GM12891 (cell line): ENCODE measurements at places on chromosomes 7 and 10.

DNA sequence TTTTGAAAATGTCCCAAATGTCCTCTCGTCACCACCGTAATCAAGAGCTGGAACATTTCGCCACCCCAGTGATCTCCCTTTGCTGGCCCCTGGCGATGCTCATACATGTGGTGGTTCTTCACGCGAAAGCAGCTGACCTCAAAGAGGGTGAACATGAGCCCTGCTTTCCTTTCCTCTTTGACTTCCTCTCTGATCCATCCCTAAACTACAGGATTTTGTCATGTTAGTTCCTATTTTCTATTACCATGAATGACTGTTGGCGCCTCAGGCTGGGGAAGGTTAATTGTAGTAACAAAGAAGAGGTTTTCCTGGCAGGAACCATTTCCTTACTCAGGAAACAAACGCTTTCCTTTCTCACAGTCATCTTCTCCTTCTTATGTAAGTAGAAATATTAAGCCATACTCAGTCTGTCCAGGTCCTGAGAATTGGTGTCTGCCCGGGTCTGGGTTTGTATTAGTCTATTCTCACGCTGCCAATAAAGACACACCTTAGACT is 114.5 kb downstream of the INSYN2A start:
- no peak for DNase-seq

DNA sequence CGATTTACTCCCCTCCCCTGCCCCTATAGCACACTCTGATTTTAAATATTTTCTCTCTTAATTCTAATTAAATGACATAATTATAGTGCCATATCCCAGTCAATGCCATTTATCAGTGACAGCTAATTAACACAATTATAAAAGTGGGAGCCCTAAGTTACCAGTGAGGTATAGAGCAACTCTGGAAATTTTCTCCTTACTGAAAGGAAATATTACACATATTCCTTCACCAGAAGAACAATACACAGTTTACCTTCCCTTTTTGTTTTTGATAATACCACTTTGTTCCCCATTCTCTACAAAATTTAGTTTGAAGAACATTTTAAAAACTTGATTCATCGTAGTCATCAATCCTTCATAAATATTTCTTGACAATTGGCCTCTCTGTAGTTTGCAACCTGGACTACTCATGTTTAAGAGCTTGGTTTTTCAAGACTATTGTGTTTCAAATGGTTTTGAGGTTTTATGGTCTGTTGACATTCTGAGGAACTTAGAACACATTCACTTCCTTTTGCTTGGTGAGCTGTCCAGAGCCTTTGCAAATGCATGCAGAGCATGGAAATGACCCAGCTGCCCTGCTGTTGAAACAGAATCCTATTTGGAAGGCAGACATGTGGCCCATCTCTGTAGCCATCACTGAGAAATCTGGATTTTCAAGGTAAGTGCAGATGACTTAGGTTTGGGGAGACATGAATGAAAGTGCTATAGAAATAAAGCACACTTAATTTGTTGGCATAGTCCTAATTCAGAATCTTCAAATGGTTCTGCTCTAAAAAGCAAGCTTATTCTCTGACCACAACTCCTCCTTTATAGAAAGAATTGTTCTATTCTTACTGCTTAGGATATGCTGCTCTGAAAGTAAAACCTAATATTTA is at the start of gene GPR141:
TSS of gene GPR141 (plus strand) at position 521 of the 875 bp plus-strand sequence. CDS start 56,628 bp downstream, outside the sequence.
- no peak for DNase-seq

DNA sequence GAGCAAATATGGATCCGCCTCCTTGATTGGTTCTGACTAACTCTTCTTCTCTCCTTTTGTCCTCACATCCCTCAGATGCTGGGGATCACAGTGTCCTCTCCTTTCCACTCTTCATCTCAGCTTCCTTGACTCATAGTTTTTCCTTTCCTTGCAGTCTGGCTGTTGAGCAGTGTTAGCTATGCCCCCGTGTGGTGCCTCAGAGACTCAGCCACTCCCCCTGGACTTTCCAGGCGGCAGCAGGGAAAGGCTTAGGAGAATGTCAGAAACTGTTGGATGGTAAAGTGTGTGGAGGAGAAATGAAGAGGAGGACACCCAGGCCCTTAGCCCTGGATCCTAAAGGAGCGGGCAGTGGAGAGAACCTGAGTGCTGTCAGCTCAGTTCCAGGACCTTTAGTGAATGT is 267.5 kb downstream of the CELF2 start:
- no peak for DNase-seq

DNA sequence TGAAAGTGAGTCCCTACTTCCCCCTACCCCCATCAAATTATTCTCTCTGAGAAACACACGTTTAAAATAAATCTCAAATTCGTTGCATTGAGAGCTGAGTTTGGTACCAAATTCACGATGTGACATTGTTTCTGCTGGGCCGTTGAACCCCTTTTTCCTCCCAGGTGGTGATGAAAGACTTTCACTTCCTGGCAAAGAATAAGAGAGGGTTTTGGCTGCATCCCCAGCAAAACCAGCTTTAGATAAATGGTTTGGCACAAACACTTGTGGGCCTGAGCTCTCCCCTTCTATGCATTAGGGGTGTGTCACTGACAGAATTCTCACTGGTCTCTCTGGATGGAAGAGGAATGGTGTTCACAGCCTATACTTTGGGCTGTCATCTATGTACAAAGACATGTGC is 8.8 kb upstream of the DNTT start:
- no peak for DNase-seq

- no peak for DNase-seq
Measured at GRCh38 chr7:39811161-39811614, 138.9 kb upstream of the CDK13 start.

- no peak for DNase-seq
Measured at GRCh38 chr10:77816311-77816710, 110.2 kb downstream of the DLG5 start.

GRCh38 chr7:28686418-28686800 is 271.7 kb downstream of the TRIL start:
- no peak for DNase-seq

- no peak for DNase-seq
Measured at GRCh38 chr10:124086787-124087671, 6.4 kb downstream of the CHST15 start.

DNA sequence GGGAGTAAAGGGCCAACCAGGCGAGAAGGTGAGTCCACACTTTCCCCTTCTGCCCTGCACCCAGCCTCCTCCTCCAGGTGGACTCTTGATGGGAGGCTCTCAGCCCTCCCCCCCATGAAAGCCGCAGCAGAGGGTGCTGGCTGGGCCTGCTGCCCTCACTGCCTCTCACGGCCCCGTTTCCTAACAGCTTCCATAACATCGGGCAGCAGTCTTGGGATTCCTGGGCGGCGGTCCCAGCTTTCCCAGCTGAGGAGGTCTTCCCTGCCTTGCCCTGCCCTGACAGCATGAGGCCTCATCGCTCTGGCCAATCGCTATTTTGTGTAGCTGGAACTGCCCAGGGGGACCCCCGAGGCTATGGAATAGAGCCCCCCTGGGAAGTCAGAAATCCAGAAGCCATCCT is 76.3 kb downstream of the COL13A1 start:
- no peak for DNase-seq

- no peak for DNase-seq
Measured at GRCh38 chr7:144391823-144392255, 11.7 kb downstream of the NOBOX start.

DNA sequence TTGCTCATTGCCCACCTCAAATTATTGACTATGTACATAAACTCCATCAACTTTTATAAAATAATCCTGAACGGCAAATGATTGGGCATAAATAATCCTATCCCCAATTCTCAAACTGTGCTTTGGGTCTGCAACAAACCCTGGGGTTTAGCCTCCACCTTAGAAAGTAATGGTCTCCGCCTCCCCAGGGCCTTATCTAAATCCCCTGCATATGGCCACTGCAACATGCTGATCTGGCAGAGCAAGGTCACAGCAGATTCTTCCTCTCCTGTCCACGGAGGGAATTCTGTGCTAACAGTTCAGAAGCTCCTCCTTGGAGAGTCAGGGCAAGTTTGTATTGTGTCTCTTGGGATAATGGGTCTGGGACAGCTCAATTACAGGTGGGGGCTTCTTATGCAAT is 18.4 kb downstream of the FXYD4 start:
- DNase-seq: no peak
